ENCODE measurements at places on chromosomes 1 and 21. TPM values are rescaled to one million over a fixed set of nuclear protein-coding genes. Genes with fewer than 3 reads are reported as not detected.

DNA sequence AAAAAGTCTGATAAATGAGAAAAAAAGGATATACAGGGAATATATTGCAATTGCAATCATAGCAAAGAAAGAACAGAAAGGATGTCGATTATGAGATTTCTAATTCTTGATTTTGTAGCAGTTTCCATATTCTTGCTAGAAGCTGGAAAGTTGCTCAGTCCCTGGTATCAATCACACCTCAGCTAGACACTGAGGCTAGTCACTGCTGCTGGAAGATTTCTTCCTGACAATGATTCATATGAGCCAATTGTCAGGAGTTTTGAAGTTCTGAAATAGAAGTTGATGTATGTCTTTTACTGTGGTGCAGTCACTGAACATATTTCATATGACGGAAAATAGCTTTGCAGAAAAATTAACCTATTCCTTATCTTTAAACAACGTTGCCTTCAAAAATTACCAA is 208.4 kb upstream of the C1orf105 start:
- DNase-seq: no peak

DNA sequence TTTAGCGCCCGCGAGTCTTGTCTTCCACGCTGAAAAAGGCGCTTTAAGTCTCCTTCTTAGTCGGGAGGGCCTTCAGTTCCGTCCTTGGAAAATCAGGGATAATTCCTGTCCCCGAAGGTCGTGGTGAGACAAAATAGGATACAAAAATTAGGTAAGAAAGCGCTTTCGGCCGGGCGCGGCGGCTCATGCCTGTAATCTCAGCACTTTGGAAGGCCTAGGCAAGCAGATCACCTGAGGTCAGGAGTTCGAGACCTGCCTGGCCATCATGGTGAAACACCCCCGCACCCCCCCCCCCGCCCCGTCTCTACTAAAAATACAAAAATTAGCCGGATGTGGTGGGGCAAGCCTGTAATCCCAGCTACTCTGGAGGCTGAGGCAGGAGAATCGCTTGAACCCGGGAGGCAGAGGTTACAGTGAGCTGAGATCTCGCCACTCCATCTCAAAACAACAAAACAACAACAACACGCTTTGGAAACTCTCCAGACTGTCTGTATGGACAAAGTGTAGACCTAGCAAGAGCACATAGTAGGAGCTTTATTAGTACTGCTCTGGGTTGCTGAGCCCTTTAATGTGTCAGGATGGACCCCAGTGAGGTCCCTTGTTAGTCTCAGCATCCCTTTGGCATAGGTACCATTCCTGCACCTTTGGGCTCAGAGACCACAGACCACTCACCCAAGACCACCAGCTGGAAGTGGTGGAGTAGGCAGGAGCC is 790 bp upstream of the TMEM54 start:
- DNase-seq: no peak

The PGLYRP3 gene
- total RNA-seq: not detected

The GPR3 gene
- 2.0 TPM for total RNA-seq

The LAMB3 gene
- 7.8 TPM for total RNA-seq

Measured in Daoy (cell line).